ENCODE measurements at places on chromosomes 7 and 10.

DNA sequence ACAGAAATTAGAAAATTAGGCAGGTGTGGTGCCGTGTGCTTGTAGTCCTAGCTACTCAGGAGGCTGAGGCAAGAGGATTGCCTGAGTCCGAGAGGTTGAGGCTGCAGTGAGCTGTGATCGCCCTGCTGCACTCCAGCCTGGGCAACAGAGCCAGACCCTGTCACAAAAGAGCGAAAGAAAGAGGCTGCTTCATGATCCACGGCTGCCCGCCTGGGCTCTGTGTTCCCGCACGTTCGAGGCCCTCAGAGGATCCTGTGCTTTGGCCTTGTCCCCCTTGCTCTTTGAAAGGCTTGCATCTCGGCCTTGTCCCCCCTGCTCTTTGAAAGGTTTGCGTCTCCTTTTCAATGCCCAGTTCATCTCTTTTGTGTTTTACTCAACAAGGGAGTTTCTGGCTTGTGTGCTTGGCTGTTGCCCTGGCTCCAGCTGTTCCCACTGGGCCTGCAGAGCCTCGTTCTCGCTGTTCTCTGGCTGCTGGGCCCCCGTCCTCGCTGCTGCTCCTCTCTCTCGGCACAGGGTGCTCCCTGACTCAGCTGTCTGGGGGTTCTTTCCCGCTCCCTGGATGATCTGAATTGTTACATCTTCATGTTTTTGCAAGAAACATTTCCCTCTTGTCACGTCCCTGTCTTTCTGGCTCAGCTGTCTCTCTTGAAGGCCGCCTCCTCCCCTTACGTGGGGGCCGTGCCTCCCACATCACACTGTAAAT, 45.1 kb upstream of the INPP5A start:
- no peak for DNase-seq

GRCh38 chr7:6157685-6158423, 114.6 kb downstream of the CYTH3 start:
- DNase-seq = no peak

- no peak for DNase-seq
Observed at GRCh38 chr7:98472521-98472954, 71.6 kb upstream of the BAIAP2L1 start.

DNA sequence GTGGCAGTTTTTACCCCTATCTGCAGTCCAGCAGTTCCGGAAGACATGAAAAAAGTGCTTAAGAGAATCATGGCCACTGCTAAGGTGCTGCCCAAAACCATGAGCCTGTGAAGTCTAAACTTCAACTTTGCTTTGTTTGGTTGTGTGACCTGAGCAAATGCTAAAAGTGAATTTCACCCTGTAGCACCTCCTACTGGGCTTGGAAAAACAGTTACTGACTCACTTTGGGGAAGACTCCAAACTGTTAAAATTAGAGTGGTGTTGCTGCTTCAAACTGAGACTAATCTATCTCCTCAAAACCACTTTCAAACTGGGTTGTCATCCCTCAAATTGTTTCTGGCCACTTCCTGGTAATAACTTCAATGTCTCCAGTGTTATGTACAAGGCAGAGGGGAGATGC, 21.3 kb downstream of the MKX start:
- DNase-seq = no peak

DNA sequence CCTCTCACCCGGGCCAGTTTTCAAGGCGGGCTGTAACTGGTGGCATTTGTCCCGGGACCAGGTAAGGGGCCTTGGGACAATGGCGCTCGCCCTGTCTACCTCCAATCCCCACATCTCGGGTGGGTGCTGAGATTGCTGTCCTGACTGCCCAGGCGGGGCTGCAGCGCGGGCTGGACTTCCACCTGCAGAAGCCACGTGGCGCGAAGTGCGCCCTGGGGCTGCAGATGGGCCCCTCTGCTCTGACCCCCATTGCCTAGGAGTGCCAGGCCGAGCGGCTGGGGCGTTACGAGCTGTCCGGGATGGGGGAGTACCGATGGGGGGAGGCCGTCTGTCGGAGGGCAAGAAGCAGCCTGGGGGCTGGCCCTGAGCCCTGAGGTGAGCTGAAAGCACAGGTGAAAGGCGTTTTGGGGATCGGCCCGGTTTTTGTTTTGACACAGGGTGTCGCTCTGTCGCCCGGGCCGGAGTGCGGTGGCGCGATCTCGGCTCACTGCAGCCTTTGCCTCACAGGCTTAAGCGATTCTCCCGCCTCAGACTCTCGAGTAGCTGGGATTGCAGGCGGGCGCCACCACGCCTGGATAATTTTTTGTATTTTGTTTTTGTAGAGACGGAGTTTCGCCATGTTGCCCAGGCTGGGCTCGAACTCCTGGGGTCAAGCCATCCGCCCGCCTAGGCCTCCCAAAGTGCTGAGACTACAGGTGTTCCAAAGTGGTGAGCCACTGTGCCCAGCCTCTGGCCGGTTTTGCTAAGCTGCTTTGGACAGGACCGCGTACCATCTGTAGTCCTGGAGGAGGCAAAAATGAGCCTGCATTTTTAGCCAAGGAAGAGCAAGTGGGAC, at the start of gene SFXN2:
Gene SFXN2, plus strand, starts transcription at position 16 of the 835 bp plus-strand sequence. CDS start 12,001 bp downstream, outside the sequence.
- peak; percentile 36 for DNase-seq

- DNase-seq = no peak
Observed at GRCh38 chr7:104862719-104863118, 151.3 kb upstream of the KMT2E start.

GRCh38 chr10:29285624-29286051, 3.2 kb upstream of the LYZL1 start:
- DNase-seq = no peak

DNA sequence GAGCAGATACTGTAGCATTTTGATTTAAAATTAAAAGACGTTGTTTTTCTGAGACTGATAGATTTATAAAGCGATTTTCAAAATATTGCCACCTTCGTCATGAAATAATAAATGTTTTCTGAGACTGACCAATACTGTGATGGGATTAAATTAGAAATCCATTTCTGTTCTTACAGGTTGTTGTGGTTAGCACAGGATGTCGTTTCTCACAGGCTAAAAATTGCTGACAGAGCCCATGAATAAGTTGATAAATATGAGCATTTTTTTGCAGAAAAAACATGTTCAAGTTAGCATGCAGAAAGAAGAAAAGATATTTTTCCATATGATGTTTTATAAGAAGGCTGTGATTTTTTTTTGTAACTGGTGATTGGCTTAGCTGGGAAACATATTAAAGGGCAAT, 66.8 kb downstream of the POU6F2 start:
- DNase-seq = no peak

DNA sequence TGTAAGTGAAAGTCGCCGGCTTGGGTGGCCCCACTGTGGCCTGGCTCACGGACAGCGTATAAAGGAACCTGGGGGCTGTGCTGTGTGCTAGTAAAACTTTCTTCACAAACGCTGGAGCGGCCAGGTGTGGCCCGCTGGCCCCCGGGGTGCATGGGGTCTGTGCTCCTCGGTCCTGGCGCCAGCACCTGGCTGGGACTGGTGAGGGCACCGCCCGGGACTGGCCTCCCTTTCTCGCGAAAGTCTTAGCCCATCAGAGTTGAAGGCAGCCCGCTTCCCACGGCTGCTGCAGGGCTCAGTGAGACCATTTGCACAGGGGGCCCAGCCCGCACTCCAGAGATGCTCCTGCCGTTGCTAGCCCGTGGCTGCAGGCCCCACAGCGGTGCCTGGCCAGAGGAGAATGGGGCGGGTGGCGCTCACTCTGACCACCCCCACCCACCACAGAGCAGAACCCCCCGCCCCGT, 5.8 kb downstream of the PWWP2B start:
- DNase-seq = no peak

DNA sequence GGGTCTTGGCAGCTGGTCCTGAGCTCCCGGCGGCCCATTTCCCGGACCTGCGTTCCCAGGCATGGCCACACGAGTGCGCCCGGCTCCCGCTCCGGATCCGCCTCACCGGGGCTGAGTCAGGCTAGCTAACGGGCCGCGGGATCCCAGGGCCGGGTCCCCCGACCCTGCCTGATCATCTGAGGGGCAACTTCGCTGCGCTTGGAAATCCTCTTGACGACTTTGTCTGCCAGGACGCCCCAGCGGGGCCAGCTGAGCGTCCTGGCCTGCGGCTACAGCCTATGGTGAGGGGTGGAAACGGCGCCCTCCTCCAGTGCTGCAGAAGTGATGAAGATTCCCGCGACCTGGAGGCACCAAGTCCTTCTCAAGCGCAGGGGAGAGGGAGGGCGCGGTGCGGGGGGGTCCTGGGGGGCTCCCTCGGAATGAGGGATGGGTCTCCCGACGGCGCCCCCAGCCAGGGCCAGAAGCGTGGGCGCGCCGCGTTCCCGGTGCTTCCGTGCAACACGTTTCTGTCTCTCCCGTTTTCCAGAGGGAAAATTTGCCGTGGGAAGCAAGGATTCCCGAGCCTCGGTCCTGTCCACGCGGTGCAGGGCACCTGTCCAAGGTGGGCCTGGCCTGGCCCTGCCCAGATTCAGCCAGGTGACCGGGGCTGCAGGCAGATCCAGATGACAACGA, 212.4 kb downstream of the CCSER2 start:
- peak; percentile 59 for DNase-seq

DNA sequence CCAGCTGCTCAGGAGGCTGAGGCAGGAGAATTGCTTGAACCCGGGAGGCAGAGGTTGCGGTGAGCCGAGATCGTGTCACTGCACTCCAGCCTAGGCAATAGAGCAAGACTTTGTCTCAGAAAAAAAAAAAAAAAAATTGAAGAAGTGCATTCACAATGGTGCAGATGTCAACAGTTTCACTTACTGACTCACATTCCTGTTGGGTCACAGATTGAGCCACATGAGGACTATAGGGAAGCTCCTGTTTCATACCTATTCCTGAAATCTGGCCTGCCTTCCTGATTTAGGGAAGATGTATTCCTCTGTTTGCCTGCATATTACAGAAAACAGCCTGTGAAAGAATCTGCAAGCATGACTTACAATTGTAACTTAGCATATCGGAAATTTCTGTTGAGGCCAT, 78.2 kb downstream of the AKR1C4 start:
- DNase-seq = no peak

- no peak for DNase-seq
Observed at GRCh38 chr10:1324903-1325302, 268.7 kb downstream of the WDR37 start.

- DNase-seq = peak; percentile 34
Observed at GRCh38 chr10:13074563-13075451, 25.2 kb upstream of the OPTN start.

- DNase-seq = peak; percentile 8
Observed at GRCh38 chr7:159253657-159254056, 109.0 kb upstream of the VIPR2 start.

- no peak for DNase-seq
Observed at GRCh38 chr7:18369011-18369410, 126.5 kb upstream of the HDAC9 start.

DNA sequence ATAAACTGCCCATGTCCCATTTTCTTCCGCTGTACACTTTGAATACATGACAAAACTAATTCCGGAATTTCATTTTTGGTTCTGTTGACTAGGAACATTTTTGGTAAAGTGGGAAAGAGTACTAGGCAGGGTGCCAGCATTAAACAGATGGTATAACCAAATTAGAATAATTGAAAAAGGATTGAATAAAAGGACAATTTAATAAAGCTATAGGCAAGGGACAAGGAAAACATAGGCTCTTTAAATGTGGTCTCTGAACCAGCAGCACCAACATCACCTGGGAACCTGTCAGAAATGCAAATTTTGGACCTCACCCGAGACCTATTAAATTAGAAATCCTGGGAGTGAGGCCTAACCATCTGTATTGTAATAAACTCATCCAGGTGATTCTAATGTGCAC, 376.9 kb downstream of the LRRTM3 start:
- no peak for DNase-seq

DNA sequence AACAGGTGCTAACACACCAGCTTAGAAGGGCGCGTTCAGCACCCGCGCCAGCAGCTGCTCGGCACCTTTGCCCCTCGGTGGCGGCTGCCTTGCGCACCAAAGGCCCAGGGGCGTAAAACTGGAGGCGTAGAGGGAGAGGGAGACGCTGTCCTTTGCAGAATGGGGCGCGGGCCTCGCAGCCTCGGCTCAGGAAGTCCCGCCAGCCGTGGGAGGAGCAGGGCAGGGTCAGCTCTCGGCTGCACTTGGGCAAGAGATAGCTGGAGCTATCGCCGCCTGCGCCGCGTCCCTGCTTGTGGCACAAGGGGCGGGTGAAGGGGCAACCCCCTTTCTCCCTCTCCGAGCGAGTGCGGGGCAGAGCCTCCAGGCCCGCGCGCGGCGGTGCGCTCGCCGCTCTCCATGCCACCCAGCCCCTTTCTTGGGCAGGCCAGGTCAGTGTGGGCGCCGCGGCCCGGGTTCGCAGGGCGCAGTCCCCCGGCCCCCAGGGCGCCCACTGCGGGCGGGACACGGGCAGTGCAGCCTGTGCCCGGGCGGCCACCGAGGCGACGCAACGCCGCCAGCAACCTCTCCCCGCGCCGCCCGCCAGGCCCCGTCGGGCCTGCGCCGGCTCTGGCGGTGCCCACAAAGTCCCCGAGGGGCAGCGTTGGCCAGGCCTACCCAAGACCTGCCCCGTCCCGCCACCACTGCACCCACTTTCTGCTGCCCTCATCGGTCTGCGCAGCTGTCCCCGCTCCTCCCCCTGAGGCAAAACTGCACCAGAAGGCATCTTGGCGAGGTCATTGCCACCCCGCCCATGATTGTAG, 4.1 kb downstream of the NEUROD6 start:
- DNase-seq = no peak

- no peak for DNase-seq
Observed at GRCh38 chr10:121138918-121139317, 287.8 kb downstream of the WDR11 start.

DNA sequence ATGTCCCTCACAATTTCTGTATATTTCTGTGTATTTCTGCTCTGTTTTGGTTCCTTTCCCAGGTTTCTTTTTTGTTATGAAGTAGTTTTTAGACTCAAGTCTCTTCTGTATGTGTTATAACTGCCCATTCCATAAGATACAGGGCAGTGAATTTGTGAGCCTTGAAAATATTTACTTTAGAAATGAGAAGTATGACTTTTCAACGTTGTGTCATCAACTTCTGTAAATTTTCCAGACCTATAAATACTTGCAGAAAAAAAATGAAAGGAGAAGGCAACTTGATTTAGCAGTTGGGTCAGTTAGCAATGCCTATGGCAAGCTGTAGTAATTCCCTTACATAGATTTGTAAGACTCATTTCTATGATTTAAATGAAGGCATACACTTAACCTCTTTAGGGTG, 11.5 kb downstream of the EGFR start:
- DNase-seq = no peak

DNA sequence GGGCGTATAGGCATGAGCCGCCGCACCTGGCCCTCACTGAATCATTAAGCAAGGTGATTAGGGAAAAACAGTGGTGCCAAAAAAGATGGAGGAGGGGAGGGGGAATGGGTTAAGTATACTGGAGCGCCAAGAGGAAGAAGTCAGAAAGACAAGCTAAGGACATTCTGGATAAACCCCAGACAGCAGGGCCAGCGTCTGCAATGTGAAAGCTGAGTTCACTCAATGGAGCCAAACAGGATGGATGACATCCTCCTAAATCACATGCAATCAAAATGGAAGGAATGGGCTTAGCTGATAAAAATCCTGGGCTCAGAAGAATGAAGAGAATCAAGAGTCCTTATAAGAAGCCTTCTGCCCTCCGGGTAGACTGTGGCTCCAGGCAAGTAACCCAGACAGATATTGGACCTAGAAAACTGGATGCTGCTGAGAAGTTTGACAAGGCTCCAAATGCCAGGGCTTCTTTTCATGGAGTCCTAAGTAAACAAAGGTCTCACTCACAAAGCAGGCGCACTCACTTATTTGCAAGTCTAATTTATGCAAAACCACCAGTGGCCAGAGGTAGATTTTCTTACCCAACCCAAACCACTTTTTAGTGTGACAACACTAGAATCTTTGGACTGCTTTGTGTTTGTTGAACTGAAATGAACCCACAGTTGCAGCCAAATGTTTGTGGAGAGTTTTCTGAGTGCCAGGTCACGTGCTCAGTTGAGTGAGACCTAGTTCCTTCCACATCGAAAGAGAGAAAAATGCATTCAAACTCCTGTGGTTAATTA, 519.1 kb upstream of the AUTS2 start:
- no peak for DNase-seq

GRCh38 chr7:145036604-145037405, 201.0 kb upstream of the TPK1 start:
- DNase-seq = peak; percentile 43
